SK-N-SH (cell line): ENCODE measurements at places on chromosomes 4 and X.

DNA sequence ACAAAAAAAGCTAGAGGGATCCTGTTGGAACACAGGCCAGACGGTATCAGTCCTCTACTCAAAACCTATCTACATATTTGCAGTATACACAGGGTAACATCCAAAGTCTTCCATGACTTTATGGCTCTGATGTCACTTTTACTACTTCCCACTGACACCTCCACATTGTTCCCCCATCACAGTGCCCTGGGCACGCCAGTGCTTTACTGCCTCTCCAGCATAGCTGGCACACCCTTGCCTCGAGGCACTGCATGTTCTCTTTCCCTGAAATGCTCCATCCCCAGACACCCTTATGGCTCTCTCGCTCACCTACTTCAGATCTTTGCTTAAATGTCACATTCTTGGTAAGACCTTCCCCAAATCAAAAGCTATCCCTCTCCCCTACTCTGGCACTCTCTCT lies 6.3 kb upstream of the ATP10D start:
- no peak for DNase-seq

- DNase-seq: no peak
Observed at GRCh38 chrX:30620125-30620524, 33.1 kb upstream of the GK start.

DNA sequence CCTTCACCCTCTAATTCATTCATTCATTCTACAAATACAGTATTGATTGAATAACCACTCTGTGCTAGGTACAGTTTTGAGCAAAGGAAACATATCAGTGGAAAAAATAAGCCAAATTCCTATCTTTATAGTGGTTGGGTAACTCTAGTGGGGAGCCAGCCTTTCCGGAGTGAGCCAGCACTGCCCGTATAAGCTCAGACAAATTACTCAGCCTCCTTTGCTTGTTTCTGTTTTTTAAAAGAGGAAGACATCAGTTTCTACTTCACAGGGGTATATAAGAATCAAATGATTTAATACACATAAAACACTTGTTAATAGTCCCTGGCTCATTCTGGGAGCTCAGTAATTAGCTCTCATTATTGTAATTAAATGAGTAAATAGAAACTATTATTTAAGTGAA lies 238.2 kb upstream of the MAD2L1 start:
- DNase-seq: no peak

- DNase-seq: peak; percentile 50
Observed at GRCh38 chr4:113978561-113979147, 793 bp downstream of the ARSJ start.

- no peak for DNase-seq
Observed at GRCh38 chr4:141207961-141208360, 12.7 kb upstream of the ZNF330 start.

DNA sequence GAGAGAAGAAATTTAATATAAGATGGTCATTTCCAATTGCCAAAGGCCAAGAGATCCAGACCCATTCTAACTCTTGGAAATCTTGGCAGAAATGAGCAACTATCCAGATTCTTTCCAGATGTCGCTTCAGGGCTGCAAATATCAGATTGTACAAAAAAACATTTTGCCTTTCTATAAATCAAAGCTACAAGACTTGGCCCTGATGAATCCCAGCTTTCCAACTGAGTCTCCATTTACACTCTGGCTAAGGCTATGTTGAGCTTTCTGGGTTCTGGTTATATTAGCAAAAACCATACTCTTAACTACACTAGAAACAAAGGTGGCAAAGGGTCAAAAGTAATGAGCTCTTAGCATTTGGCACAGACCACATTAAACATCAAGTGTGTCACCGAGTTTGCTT lies 345.8 kb downstream of the OPHN1 start:
- no peak for DNase-seq

- DNase-seq: no peak
Observed at GRCh38 chrX:139077281-139078250, 366.0 kb upstream of the FGF13 start.

- DNase-seq: no peak
Observed at GRCh38 chr4:158168606-158169005, 4.2 kb downstream of the GASK1B start.

DNA sequence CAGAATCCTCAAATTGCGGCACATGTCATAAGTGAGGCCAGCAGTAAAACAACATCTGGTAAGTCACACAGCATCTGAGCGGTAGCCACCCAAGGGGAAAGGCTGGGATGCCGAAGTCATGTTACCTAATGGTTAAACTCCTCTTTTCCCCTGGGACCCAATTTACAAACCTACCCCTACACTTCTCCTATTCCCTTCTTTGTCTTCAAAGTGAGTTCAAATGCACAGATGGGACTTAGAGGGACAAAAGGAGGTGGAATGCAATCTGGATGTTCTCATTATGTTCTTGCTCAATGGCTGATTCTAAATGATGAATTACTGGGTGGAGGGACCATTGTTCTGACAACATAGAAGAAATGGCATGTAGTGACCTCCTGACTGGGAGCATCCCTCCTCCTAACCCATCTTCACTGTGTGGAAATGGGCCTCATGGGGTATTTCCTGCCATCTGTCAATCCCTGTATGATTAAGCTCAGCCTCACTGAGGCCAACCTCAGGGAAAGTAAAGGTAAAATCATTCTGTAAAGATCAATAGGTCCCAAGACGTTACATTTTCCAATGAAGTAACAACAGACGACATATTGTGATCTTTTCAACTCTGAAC lies 8.5 kb downstream of the CD40LG start:
- no peak for DNase-seq

DNA sequence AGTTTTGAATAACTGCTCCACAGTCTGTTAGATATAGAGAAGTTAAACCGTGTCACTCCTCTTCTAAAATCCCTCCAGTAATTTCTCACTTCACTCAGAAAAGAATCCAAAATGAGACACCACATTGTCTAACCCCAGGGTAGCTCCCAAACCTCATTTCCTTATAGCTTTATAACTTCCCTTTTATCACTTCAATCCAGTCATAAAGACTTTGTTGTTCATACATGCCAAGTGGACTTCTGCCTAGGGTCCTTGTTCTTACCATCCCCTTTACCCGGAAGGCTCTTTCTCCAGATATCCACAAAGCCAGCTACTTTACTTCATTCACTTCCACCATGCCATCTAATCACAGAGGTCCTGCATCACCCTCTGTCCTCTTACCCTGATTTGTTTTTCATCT lies 156.2 kb downstream of the GABRB1 start:
- no peak for DNase-seq

DNA sequence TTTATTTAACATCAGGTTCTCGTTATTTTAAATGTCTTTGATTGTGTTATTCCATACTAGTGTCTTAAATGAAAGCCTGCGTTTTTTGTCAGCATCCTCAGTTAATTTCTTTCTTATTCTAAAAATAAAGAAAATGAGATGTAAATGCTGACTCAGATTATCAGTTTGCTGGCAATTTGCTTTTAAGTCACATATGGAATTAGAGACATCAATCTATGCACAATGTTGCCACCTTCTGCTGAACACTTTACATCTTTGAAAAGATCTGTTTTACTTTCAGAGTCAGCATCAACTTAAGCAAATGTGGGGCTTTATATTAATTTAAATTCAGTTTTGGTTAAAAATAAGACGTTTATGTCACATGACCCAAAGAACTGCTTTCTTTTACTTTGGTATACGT lies 99.2 kb downstream of the ADGRL3 start:
- DNase-seq: no peak

- no peak for DNase-seq
Observed at GRCh38 chr4:46131498-46132057, 7.7 kb upstream of the GABRG1 start.

GRCh38 chr4:140102421-140102820 lies 51.6 kb downstream of the MAML3 start:
- no peak for DNase-seq

- DNase-seq: no peak
Observed at GRCh38 chr4:45350438-45350837, 624.1 kb upstream of the GNPDA2 start.

GRCh38 chr4:133347409-133347808 lies 198.3 kb downstream of the PCDH10 start:
- DNase-seq: no peak

GRCh38 chr4:886244-886643 lies 45.9 kb downstream of the GAK start:
- no peak for DNase-seq

GRCh38 chr4:189098932-189099696 lies 841.6 kb upstream of the FRG1 start:
- peak; percentile 36 for DNase-seq

DNA sequence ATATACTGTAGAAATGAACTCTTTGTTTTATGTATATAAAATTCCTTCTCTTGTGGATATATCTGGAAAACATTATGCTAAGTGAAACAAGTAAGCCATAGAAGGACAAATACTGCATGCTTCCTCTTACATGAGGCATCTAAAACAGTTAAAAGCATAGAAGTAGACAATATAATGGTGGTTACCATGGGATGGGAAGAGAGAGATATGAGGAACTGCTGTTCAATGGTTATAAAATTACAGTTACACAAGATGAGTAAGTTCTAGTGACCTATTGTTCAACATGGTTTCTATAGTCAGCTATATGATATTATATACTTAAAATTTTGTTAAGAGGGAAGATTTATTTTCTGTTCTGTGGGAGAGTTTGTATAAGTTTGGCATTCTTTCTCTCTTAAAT lies 43.4 kb downstream of the HTRA3 start:
- no peak for DNase-seq

DNA sequence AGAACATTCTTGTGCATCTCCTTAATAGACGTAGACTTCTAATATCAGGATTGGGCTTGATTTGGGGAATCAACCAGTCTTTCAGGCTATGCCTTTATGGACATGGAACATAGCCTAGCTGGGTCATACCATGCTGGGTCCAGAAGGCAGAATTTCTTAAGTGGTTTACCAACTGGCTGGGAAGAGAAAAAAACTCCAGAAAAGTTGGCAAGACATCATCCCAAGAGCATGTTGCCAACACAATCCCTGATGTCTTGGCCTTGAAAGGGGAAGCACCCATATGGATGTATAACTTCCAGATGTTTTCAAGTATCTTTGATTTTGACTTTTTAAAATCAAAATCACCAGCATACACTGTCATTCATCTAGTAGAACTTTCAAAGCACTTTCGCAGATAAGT lies 138.0 kb upstream of the FGF13 start:
- DNase-seq: no peak

GRCh38 chr4:82124365-82124764 lies 249.4 kb downstream of the HNRNPD start:
- no peak for DNase-seq

DNA sequence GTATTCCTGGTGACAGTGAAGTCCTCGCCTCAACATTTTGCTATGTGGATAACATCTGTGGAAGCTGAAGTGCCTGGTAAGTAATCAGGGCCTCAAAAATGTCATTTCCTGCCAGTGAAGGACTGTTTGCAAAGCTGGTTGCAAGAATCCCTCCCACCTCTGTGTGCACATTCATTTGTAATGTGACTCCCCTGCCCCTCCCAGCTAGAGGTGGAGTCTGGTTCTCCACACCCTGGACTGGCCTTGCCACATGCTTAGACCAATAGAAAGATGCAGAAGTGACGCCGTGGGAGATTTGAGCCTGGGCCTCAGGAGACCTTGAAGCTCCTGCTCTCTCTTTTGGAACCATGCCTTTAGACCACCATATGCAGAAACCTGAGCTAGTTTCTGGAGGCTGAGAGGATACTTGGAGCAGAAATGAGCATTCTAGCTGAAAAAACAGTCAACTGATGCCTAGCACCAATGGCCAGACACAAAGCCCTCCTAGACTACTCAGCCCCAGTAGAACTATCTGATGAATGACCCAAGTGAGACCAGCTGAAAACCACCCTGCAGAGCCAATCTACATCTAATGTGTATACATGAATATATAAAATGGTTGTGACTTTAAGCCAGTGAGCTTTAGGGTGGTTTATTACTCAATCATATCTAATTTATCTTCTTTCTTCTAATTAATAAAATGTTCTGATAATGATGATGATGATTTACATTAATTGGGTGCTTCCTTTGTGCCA lies 47.8 kb upstream of the CRMP1 start:
- DNase-seq: no peak

GRCh38 chrX:42567268-42567667 lies 210.7 kb downstream of the PPP1R2C start:
- DNase-seq: no peak

DNA sequence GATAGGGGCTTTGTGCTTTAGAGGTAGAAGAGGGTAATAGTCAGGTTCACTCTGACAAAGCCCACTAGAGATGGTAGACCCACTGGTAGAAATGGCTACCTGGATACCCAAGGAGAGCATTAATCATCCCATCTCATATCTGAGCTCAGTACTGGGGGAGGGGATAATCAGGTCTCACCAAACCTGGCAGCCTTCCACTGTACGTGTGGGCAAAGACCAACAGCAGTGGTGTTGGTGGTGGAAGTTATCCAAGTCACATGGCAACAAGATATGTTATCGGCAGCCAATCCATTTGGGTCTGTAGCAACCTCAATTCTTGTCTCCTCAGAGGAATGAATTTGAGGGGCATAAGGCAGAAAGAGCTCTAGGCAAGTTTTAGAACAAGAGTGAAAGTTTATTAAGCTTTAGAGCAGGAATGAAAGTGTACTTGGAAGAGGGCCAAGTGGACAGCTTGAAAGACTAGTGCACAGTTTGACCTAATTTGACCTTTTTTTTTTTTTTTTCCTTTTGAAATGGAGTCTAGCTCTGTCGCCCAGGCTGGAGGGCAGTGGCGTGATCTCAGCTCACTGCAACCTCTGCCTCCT lies 67.0 kb upstream of the CXCL13 start:
- no peak for DNase-seq

DNA sequence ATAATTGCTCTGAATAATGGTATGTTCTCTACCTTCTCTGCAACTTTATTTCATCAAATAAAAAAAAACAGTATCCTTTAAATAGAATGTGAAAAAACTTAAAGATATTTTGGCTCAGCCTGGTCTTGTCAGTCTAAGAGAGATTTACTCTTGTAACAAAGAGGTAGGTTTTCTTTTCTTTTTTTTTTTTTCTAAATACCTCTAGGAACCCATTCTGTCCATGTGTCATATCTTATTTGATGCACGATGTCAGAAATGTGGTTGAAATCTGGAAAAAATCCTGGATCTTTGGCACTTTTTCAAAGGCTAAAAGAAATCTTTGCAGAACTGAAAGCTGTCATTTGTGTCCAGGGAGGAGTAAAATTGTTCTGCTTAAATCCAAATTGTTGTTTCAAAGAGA lies 17.3 kb upstream of the FGF5 start:
- DNase-seq: no peak

DNA sequence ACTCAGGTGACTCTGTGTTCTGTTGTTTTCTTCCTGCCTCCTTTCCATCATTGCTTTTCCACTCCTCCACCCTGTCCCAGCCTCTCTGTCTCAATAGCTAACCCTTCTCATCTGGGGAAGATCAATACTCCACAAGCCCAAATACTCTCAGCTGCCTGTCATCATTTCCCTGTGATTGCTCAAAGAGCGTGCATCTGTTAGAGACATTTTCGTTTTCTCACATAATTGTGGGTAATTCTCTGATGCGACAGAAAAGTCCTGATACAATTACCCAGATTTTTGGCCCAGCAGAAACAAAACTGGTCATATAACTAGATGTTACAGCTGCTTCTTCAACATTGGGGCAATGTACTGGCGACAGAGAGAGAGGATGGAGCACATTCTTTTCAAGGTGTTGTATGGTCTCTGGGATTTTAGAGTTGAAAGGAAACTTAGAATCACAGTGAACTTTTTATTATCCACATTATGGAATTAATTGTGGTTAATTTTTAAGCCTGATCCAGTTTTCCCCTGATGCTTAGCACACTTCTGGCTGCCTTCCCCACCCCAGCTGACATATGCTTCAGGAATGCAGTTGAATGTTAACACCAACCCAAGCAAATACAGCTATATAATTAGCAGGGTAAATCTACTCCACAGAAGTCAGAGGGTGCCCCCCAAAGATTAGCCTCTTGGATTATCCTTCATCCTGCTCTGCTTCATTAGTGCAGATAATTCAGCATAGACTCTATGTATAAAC lies 171.4 kb upstream of the ANXA3 start:
- DNase-seq: no peak
